ENCODE measurements at places on chromosomes 3 and 15. TPM values are rescaled to one million over a fixed set of nuclear protein-coding genes. Genes with fewer than 3 reads are reported as not detected.

- peak overlapping the region; percentile 29 for H3K4me3 ChIP-seq
- H3K36me3 ChIP-seq: peaks cover 43% of the 10 kb centered on the region
- H3K27ac ChIP-seq: peak overlapping the region; percentile 88
- no peak for DNase-seq
These were observed 66.2 kb downstream of the RASA2 start for GRCh38 chr3:141553055-141553454.

DNA sequence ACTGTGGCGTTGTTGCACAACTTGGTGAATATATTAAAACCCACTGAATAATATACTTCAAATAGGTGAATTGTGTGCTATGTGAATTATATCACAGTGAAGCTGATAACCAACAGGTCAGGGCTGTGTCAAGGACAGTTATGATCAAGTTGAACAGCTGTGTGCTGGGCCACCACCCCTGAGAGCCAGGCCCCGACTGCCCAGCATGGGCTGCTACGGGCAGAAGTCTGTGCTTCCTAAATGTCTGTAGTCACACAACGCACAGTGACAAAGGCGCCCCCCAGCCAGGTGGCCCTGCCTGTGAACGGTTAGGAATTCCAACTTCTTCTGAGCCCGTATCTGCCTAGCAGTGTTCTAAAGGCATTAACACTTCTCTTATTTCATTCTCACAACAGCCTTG lies 32.8 kb downstream of the TKT start:
- no peak for DNase-seq
- no peaks in the 10 kb centered on the region for H3K27me3 ChIP-seq
- peaks cover 12% of the 10 kb centered on the region for H3K36me3 ChIP-seq
- H3K4me3 ChIP-seq: no peak overlapping the region

DNA sequence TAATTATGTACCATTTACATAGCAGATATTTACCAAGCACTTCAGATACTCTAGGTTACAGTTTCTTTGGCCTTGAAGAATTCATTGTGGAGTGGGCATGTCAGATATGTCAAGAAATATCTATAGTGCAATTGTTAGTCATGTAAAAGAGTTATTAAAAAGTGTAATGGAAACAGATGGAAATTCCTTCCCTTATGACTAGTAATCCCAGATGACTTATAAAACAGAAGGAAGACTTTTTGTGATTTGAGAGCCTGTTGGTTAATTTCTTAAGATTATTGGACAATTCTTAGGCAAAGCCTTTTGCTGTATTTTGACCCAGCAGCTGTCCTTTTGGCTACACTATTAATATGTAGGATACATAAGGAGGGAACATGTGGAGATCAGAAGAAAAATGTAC lies 708.9 kb upstream of the NECTIN3 start:
- no peak overlapping the region for H3K27ac ChIP-seq
- no peak overlapping the region for H3K4me3 ChIP-seq
- no peaks in the 10 kb centered on the region for H3K4me1 ChIP-seq
- no peaks in the 10 kb centered on the region for H3K27me3 ChIP-seq
- DNase-seq: no peak

GRCh38 chr3:150544041-150544440 lies 2.3 kb downstream of the SERP1 start:
- H3K4me1 ChIP-seq: peaks cover 44% of the 10 kb centered on the region
- no peaks in the 10 kb centered on the region for H3K27me3 ChIP-seq
- H3K4me3 ChIP-seq: peak overlapping the region; percentile 93
- peaks cover 55% of the 10 kb centered on the region for H3K36me3 ChIP-seq

GRCh38 chr3:141482245-141482922 lies 4.4 kb upstream of the RASA2 start:
- no peak for DNase-seq
- H3K27me3 ChIP-seq: no peaks in the 10 kb centered on the region
- H3K4me3 ChIP-seq: no peak overlapping the region
- H3K36me3 ChIP-seq: no peaks in the 10 kb centered on the region
- no peak overlapping the region for H3K27ac ChIP-seq
- peaks cover 41% of the 10 kb centered on the region for H3K4me1 ChIP-seq

DNA sequence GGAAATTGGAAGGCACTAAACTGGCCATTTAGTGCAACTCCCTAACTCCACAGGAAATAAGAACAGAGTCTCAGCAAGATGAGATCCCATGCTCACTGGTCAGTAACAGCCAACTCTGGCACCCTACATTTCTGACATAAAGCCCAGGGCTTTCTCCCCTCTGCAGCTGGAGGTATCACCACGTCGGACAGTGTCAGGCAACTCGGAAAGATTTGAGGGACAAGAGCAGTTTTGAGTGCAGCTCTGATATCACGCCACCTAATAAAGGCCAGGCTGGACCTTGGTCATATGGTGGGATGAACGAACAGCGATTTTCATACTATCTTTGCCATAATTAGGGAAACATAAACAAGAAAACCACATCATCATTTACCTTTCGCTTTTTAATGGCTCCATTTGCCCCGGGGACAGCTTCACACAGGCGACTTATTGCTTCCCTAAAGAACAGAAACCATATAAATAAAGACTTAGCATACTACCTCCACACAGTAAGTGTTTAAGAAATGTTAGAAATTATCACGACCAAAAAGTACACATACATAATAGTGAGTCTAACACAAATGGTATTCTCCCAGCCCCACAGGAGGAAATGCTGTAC lies 12.5 kb downstream of the EID1 start:
- H3K27me3 ChIP-seq: peaks cover 45% of the 10 kb centered on the region
- no peak for DNase-seq
- peaks cover 8% of the 10 kb centered on the region for H3K4me1 ChIP-seq
- H3K4me3 ChIP-seq: no peak overlapping the region
- H3K36me3 ChIP-seq: peaks cover 3% of the 10 kb centered on the region

DNA sequence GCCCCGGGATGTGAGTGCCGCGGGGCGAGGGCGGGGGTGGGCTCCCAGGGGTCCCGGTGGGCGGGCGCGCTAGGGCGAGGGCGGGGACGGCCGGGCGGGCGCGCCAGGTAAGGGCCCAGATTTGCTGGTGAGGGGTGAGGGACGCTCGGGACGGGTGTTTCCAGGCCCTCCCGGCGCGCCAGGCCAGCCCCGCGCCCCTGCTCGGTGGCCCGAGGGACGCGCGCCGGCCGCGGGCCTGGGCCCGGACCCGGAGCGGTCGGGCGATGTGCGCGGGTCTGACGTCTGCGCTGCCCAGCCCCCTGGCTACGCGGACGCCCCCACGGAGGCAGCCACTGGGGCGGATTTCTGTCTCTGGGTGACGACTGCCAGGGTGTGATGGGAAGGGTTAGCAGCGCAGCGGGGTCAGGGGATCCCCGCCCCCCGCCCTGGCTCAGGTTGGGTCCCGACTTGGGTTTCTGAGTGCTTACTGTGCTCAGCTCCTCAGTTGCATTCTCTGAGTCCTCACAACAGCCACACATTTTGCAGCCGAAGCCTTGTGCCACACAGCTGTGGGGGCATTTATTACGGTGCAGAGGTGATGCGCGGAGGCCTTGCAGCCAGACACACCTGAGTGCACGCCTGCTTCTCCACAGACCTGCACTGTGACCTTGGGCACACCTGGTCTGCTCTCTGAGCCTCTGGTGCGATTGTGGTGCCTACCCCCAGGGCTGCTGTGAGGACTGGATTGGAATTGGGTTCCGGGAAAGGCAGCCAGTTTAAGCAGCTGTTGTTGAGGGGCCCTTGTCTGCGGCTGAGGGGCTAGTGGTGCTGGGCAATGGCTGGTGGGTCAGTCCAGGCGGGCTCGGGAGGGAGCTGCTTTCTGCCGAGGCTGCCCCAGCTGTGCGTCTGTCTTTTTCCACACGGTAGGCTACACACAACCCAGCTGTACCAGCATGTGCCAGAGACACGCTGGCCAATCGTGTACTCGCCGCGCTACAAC lies 523 bp downstream of the HDAC11 start:
- no peaks in the 10 kb centered on the region for H3K36me3 ChIP-seq
- DNase-seq: peak; percentile 61
- H3K4me1 ChIP-seq: peaks cover 33% of the 10 kb centered on the region
- peak overlapping the region; percentile 73 for H3K4me3 ChIP-seq
- H3K27ac ChIP-seq: no peak overlapping the region

GRCh38 chr3:136928240-136928639 lies 29.5 kb upstream of the IL20RB start:
- peaks cover 27% of the 10 kb centered on the region for H3K36me3 ChIP-seq
- H3K4me3 ChIP-seq: no peak overlapping the region
- no peak overlapping the region for H3K27ac ChIP-seq
- DNase-seq: no peak
- peaks cover 48% of the 10 kb centered on the region for H3K4me1 ChIP-seq
- no peaks in the 10 kb centered on the region for H3K27me3 ChIP-seq

DNA sequence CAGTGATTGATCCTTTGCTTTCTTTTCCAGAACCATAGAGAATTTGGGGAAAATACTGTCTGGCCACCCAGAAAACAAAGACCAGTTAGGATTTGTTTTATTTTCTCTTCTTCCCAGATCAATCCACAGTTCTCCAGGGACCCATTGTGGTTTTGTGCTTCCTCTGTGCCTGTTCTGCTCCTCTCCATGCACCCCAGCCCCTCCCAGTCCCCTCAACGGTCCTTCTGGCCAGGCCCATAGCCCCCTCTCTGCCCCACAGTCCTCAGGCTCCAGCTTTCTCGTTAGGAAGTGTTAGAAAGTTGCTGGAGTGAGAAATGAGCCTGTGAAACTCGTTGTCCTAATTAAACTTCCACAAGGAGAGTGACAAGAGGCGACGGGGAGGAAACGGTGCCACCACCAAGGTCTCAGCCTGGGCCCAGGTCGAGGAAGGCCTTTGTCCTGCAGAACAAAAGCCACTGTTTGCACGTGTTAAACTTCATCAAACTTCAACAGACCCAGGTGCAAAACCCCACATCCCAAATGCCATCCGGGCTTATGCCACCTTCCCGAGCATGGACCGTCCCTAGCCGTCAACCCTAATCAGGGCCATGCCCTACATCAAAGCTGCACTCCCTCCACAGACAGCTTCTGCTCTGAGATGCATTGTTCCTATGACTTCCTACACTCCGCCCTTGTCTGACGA lies 18.7 kb upstream of the ALDH1A3 start:
- H3K27ac ChIP-seq: no peak overlapping the region
- DNase-seq: no peak

Gene CFAP161
- not detected for total RNA-seq

Gene CRYGS
- 1.7 TPM for total RNA-seq

Gene EXOG
- total RNA-seq: 16.8 TPM

Gene FRMD4B
- 7.1 TPM for total RNA-seq

Gene FMN1
- total RNA-seq: 0.14 TPM

Gene MORC1
- total RNA-seq: not detected
